ENCODE measurements at places on chromosomes 6 and 20. TPM values are rescaled to one million over a fixed set of nuclear protein-coding genes. Genes with fewer than 3 reads are reported as not detected.

The DNMT3B gene
- total RNA-seq: 11.9 TPM

The IPCEF1 gene
- total RNA-seq: 32.6 TPM

The CST2 gene
- not detected for total RNA-seq

The MLIP gene
- 10.6 TPM for total RNA-seq

The TUBB2A gene
- 1,279 TPM for total RNA-seq

The RFX6 gene
- total RNA-seq: not detected

The RBM24 gene
- 28.8 TPM for total RNA-seq

The PLAGL2 gene
- total RNA-seq: 2.8 TPM

Measured in parietal lobe (tissue), 2 donors.